T-cell (primary cell): ENCODE measurements at places on chromosomes 12 and 14. TPM values are rescaled to one million over a fixed set of nuclear protein-coding genes. Genes with fewer than 3 reads are reported as not detected.

SLC17A8 gene
- total RNA-seq: not detected

DIABLO gene
- 85.1 TPM for total RNA-seq

DNA sequence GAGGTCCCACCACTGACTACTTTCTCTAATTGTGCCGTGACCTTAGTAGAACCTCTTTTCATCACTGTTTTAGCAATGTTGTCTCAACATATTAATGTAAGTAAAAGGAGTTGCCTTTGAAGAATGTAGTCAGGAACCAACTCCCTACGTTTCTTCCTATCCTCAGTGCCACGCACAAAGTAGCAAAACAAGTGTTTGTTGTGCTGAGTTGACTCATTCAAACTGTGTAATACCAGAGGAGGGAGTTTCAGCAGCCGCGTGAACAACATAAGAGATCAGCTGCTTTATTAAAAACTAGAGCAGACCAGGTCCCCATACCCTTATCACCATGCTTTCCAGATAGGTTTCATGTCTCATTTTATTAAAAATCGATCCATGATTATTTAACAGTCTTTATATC, 19.1 kb downstream of the PLBD1 start:
- no peak for DNase-seq

GRCh38 chr14:30641207-30641606, 19.1 kb downstream of the SCFD1 start:
- no peak for DNase-seq
